Activated B cell treated with CpG ODN at 0.5 μM for 24 hours (primary cell): ENCODE measurements at places on chromosomes 16 and 17. TPM values are rescaled to one million over a fixed set of nuclear protein-coding genes. Genes with fewer than 3 reads are reported as not detected.
A peak's percentile ranks its signal among the peaks of the same experiment; 100 is the strongest.

- no peaks in the 10 kb centered on the region for H3K4me1 ChIP-seq
- no peaks in the 10 kb centered on the region for H3K36me3 ChIP-seq
- no peak for DNase-seq
- H3K27me3 ChIP-seq, result no peaks in the 10 kb centered on the region
These were observed 1.5 kb downstream of the SLC5A11 start for GRCh38 chr16:24847358-24847664.

- no peaks in the 10 kb centered on the region for H3K27me3 ChIP-seq
- no peak for DNase-seq
- peak overlapping the region; percentile 60 for H3K27ac ChIP-seq
- peaks cover 27% of the 10 kb centered on the region for H3K4me1 ChIP-seq
- no peak overlapping the region for H3K4me3 ChIP-seq
These were observed 24.8 kb downstream of the RANBP10 start for GRCh38 chr16:67781565-67781921.

GRCh38 chr17:38420518-38420917, 7.7 kb upstream of the ARHGAP23 start:
- peaks cover 11% of the 10 kb centered on the region for H3K4me1 ChIP-seq
- DNase-seq, result no peak
- no peak overlapping the region for H3K4me3 ChIP-seq

The UMOD gene
- total RNA-seq, result not detected in 2 replicates

The QRICH2 gene
- 2.0 and 2.2 TPM in 2 replicates for total RNA-seq

The CIAO3 gene
- 42.4 and 43.1 TPM in 2 replicates for total RNA-seq

GRCh38 chr16:85644093-85644712, 31.1 kb downstream of the GSE1 start:
- DNase-seq, result no peak
- H3K4me1 ChIP-seq, result peaks cover 7% of the 10 kb centered on the region
- H3K27me3 ChIP-seq, result no peaks in the 10 kb centered on the region
- H3K27ac ChIP-seq, result no peak overlapping the region
- H3K4me3 ChIP-seq, result no peak overlapping the region
- H3K36me3 ChIP-seq, result peaks cover 24% of the 10 kb centered on the region

GRCh38 chr16:87957296-87958094, 6.3 kb downstream of the BANP start:
- H3K36me3 ChIP-seq, result peaks cover 62% of the 10 kb centered on the region
- DNase-seq, result no peak
- H3K4me1 ChIP-seq, result peaks cover 90% of the 10 kb centered on the region
- H3K27me3 ChIP-seq, result no peaks in the 10 kb centered on the region
- H3K27ac ChIP-seq, result peak overlapping the region; percentile 91

GRCh38 chr16:57929250-57929649, 41.7 kb downstream of the CNGB1 start:
- H3K4me3 ChIP-seq, result no peak overlapping the region
- no peak overlapping the region for H3K27ac ChIP-seq
- H3K36me3 ChIP-seq, result no peaks in the 10 kb centered on the region
- no peaks in the 10 kb centered on the region for H3K4me1 ChIP-seq
- H3K27me3 ChIP-seq, result peaks cover 11% of the 10 kb centered on the region

- no peak overlapping the region for H3K27ac ChIP-seq
- H3K36me3 ChIP-seq, result no peaks in the 10 kb centered on the region
- peaks cover 23% of the 10 kb centered on the region for H3K4me1 ChIP-seq
- H3K27me3 ChIP-seq, result no peaks in the 10 kb centered on the region
These were observed 52.6 kb downstream of the COX10 start for GRCh38 chr17:14121952-14122351.

The FNDC8 gene
- not detected in 2 replicates for total RNA-seq

DNA sequence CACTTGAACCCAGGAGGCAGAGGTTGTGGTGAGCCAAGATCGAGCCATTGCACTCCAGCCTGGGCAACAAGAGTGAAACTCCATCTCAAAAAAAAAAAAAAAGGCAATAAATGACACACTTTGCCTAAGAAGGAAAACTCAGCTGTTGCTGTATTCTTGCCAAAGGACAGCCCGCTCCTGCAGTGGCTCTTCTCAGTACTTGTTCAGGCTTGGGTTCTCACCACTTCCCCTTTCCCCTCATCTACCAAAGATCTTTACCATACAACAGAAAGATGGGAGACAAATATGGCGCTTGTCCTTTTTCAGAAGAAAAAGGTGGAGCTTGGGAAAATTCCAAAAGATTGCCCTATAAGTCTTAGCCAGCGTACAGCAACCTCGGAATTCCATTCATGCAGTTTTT, 58.5 kb downstream of the MYH13 start:
- no peaks in the 10 kb centered on the region for H3K36me3 ChIP-seq
- no peak overlapping the region for H3K27ac ChIP-seq
- no peaks in the 10 kb centered on the region for H3K4me1 ChIP-seq

DNA sequence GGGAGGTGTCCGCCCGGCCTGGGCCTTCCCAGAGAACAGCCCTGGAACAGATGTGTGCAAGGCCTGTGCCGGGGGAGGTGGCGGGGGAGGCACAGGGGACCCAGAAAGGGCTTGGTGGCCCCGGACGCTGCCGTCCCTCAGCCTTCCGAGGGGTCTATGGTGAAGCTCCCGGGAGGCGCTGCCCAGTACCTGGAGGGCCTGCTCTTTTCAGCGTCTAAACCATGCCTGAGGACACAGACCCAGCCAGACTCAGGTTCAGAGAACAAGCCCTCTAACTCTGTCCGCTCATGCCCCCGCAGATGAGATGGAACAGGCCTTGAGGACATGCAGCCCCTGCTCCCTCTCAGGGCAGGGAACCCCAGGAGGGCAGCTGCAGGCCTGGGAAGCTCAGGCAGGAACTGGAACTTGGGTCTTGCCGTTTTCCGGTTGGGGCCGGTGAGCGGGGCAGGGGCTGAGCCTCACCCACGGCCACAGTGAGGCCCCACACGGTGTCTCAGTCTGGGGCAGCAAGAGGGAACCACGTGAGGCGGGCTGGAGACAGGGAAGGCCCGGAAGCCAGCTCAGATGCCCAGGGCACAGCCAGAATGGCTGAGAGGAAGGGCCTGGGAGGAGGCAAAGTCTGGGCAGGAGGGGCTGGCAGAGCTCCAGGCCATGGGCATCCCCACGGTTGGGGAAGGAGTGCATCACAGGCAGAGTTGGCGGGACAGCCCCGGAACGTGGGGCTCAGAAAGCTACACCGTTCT, 12.5 kb downstream of the SLC16A3 start:
- DNase-seq, result no peak
- H3K36me3 ChIP-seq, result peaks cover 53% of the 10 kb centered on the region
- peaks cover 37% of the 10 kb centered on the region for H3K4me1 ChIP-seq
- H3K27ac ChIP-seq, result no peak overlapping the region
- no peaks in the 10 kb centered on the region for H3K27me3 ChIP-seq
- H3K4me3 ChIP-seq, result peak overlapping the region; percentile 11

DNA sequence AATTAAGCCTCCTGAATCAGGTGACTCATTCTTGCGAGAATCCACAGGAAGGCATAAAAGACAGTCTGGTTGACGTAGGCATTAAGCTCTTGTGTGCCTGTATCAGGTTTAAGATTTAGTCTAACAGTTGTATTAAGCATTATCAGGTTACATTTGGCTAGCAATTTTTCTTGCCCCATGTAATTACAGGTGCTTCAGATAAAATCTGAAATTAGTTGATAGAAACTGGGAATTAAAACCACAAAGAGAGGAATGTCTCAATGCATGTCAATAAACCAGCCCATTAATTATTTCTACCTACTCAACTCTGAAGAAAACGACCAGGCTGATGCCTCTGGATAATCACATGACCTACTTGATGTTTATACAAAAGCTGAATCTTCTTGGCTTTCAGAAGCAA, 217.2 kb downstream of the CA10 start:
- H3K4me3 ChIP-seq, result no peak overlapping the region
- no peaks in the 10 kb centered on the region for H3K27me3 ChIP-seq
- DNase-seq, result no peak

DNA sequence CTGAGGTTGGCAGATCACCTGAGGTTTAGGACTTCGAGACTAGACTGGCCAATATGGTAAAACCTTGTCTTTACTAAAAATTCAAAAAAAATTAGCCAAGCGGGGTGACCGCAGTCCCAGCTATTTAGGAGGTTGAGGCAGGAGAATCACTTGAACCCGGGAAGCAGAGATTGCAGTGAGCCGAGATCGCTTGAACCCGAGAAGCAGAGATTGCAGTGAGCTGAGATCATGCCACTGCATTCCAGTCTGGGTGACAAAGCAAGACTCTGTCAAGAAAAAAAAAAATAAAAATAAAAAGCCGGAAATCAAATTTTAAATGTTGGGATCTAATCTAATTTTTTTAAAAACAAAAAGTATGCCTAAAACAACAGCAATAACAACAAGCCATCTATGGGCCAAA, 56.3 kb downstream of the ABCC1 start:
- no peaks in the 10 kb centered on the region for H3K27me3 ChIP-seq
- H3K36me3 ChIP-seq, result peaks cover 18% of the 10 kb centered on the region
- DNase-seq, result no peak
- peak overlapping the region; percentile 99 for H3K27ac ChIP-seq
- H3K4me1 ChIP-seq, result peaks cover 51% of the 10 kb centered on the region
- H3K4me3 ChIP-seq, result no peak overlapping the region

DNA sequence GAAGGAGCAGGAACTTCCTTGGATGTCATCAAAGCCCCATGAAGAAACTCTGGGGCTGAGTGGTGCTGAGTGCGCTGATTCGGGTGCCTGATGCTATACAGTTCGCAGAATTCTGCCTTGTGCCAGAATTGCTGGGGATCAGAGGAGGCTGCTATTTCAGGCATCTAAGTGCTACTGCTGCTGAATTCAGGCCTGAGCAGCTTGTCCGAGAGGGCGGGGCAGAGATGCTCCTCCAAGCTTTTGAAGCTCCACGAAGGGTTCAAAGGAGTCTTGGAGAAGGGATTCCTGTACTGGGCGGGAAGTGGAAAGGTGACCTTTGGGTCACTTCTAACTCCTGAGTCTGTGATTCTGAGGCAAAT, 227.8 kb downstream of the CCDC182 start:
- H3K4me3 ChIP-seq, result no peak overlapping the region
- H3K4me1 ChIP-seq, result peaks cover 10% of the 10 kb centered on the region
- no peaks in the 10 kb centered on the region for H3K36me3 ChIP-seq
- H3K27me3 ChIP-seq, result no peaks in the 10 kb centered on the region
- no peak for DNase-seq

DNA sequence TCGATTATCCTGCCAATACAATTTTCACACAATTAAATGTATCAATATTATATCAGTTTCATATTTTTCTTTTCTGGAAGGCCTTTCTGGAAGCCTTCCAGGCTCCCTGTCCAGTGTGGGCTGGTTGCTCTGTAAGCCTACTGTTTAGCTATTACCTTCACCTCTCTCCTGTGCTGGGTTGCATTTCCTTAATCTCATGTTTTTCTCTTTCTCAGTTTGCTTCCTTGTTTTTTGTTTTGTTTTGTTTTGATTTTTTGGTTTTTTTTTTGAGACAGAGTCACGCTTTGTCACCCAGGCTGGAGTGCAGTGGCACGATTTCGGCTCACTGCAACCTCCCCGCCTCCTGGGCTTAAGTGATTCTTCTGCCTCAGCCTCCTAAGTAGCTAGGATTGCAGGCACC, 6.8 kb downstream of the SEPHS2 start:
- peaks cover 10% of the 10 kb centered on the region for H3K36me3 ChIP-seq
- H3K27ac ChIP-seq, result peak overlapping the region; percentile 73
- no peak for DNase-seq
- peak overlapping the region; percentile 55 for H3K4me3 ChIP-seq

- peaks cover 4% of the 10 kb centered on the region for H3K4me1 ChIP-seq
- peak overlapping the region; percentile 57 for H3K27ac ChIP-seq
- peaks cover 71% of the 10 kb centered on the region for H3K36me3 ChIP-seq
- H3K27me3 ChIP-seq, result no peaks in the 10 kb centered on the region
- DNase-seq, result no peak
These were observed 17.7 kb downstream of the ITGAL start for GRCh38 chr16:30490210-30490609.

GRCh38 chr17:57261084-57261461, 4.8 kb downstream of the MSI2 start:
- H3K27ac ChIP-seq, result peak overlapping the region; percentile 6
- peak overlapping the region; percentile 65 for H3K4me3 ChIP-seq
- H3K27me3 ChIP-seq, result no peaks in the 10 kb centered on the region
- H3K4me1 ChIP-seq, result peaks cover 62% of the 10 kb centered on the region

The FGF11 gene
- 1.3 and 2.8 TPM in 2 replicates for total RNA-seq

DNA sequence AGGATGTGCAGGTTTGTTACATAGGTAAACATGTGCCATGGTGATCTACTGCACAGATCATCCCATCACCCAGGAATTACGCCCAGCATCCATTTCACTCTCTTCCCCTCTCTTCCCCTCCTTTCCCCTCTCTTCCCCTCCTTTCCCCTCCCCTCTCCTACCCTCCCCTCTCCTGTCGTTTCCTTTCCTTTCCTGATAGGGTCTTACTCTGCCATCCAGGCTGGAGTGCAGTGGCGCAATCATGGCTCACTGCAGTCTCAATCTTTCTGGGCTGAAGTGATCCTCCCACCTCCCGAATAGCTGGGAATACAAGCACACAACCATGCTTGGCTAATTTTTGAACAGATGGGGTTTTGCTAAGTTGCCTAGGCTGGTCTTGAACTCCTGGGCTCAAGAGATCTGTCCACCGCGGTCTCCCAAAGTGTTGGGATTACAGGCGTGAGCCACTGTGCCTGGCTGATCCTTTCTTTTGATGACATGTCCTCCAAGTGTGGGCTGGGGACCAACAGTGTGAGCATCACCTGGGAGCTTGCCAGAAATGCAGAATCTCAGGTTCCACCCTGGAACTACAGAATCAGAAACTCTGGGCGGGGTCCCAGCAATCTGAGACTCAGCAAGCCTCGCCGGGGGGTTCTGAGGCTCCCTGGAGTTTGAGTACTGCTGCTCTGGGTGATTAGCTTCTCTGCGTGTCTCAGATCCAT, 10.8 kb downstream of the ATP2C2 start:
- no peak for DNase-seq
- H3K4me1 ChIP-seq, result peaks cover 4% of the 10 kb centered on the region
- no peak overlapping the region for H3K4me3 ChIP-seq
- H3K27me3 ChIP-seq, result peaks cover 16% of the 10 kb centered on the region
- H3K27ac ChIP-seq, result no peak overlapping the region
- H3K36me3 ChIP-seq, result no peaks in the 10 kb centered on the region

DNA sequence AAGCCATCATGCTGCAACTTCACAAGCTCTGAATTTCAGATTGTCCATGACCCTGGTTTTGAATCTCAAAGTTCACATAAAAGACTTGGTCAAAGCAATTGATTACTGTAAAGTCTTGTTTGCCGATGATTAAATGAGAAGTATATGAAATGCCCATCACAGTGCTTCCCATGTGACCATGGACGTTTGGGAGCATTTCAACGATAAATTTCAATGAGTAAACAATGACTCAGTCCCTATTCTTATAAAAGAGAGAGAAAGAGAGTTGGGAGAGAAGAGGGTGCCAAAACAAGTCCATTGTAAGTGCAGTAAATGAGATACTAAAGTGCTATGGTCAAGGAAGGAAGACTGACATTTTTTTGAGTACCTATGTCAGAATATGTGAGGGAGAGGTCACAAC, 276.9 kb downstream of the SOX9 start:
- H3K4me1 ChIP-seq, result peaks cover under 1% of the 10 kb centered on the region
- H3K36me3 ChIP-seq, result no peaks in the 10 kb centered on the region
- H3K27ac ChIP-seq, result no peak overlapping the region
- H3K4me3 ChIP-seq, result no peak overlapping the region
- no peak for DNase-seq

The B3GNT9 gene
- 0.64 and 0.93 TPM in 2 replicates for total RNA-seq

The PRAC1 gene
- not detected in 2 replicates for total RNA-seq
